ENCODE measurements at places on chromosomes 5 and 9.

DNA sequence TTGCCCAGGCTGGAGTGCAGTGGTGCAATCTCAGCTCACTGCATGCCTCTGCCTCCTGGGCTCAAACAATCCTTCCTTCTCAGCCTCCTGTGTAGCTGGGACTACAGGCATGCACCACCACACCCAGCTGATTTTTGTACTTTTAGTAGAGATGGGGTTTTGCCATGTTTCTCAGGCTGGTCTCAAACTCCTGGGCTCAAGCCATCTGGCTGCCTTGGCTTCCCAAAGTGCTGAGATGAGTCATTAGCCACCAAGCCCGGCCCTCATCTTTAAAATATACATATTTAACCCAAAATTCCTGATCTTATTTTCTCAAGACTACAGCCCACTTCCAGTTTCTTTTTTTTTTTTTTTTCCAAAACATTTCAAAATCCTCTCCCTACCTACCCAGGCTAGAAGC is 31.7 kb upstream of the MINAR2 start:
- no peak for DNase-seq

GRCh38 chr5:177601577-177602457 is 1.9 kb downstream of the B4GALT7 start:
- no peak for DNase-seq

DNA sequence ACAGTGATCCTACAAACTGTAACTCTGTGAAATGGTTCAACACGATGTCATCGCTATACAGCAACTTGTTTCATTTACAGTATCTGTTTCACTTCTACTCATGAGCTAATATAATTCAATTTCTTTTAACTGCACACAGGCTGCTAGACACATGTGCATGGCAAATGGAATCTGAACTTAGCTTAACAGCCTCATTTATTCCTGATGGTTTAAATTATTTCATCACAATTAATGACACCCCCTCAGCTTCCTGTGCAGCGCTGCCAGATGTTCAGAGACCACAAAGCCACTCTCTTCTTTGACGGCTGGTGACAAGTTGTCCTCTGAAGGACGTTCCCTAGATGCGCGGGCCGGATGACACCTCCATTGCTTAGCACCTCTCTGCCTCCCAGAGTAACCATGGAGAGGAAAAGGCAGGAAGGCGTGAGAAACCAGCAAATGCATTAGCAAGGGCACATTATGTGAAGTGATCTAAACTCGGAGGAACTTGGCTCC is 191.1 kb downstream of the BNC2 start:
- no peak for DNase-seq

DNA sequence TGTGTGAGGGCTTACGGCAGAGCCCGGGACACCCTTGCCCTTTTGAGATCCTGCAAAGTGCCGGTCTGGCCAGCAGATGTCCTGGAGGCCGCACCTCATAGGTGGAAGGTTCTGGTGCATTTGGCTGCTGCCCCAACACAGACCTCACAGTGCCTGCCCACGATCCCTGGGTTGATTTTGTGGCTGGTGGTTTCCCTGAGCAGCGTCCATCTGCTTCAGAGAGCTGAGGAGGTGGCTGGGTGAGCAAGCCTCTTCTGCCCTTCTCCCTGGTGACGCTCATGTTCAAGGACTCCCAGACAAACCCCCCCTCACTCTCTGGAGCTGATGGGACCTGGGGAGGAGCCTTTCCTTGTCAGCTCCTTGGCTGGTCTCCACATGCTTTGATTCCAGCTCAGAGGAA is 18.9 kb downstream of the BNIP1 start:
- DNase-seq, result no peak

- DNase-seq, result no peak
Measured at GRCh38 chr5:9869616-9870288, 239.6 kb upstream of the TAS2R1 start.

DNA sequence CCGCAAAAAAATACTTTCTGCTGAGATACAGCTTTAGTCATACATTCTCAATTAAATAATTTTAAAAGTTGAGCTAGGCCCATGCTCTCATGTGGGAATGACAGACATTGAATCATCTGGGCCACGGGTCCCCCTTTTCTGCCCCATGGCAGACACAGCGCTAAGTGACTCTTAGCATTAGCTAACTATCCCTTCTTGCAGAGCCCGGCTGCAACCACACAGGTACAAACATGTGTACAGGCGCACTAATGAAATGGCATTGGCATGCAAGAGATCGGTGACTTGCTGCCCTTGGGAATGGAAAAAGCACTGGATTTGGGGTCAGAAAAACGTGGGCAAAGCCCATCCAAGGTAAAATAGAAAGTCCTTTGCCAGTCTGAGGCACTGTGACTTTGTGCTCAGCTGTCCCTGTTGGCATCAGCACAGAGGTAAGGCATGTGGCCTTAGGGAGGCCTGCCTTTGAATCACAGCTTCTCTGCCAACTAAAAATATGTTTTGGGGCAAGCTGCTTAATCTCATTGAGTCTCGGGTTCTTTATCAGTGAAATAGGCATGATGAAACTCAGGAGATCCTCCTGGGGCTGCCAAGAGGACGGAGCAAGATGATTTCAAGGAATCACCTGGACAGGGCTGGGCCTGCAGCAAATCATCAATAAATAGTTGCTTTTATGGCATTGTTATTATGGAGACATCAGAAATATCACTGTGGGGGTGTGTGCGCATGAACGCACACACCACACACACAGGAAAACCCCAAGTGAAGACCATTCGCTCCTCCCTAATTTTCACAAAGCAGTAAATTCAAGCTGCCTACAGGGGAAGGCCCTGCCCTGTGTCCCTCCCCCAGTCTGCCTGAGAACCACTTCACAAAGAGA is 54.2 kb downstream of the WHRN start:
- DNase-seq, result no peak

DNA sequence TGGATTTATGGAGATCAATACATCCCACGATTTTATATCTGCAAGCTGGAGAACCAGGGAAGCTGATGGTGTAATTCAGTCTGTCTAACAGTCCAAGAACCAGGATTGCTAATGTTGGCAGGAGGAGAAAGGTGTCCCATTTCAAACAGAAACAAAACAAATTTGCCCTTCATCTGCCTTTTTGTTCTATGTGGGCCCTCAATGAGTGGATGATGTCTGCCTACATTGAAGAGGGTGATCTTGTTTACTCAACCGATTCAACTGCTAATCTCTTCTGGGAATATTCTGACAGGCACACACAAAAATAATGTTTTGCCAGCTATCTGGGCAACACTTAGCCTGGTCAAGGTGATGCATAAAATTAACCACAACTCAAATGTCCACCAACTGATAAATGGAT is 65.1 kb upstream of the IL33 start:
- no peak for DNase-seq

DNA sequence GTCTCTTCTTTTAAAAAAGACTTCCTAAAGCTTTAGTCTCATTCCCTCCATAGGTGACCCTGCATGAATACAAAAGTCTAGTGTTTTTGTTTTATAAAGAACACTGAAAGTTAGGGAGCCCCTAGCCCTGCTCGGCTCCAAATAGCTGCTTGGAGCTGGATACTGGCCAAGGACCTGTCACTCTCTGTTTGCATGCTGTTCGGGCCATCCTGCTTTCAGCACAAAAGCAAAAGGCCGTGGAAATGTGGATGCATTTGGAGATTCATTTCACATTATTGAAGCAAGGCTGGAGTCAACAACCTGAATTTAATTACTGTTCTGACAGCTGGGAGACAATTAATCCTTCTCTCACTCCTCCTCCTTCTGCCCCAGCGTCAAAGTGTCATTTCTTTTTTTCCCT is 151.7 kb upstream of the NMUR2 start:
- no peak for DNase-seq

GRCh38 chr5:107067395-107067794 is 603.3 kb downstream of the EFNA5 start:
- DNase-seq, result no peak

- no peak for DNase-seq
Measured at GRCh38 chr9:20636888-20637440, 14.7 kb upstream of the MLLT3 start.

DNA sequence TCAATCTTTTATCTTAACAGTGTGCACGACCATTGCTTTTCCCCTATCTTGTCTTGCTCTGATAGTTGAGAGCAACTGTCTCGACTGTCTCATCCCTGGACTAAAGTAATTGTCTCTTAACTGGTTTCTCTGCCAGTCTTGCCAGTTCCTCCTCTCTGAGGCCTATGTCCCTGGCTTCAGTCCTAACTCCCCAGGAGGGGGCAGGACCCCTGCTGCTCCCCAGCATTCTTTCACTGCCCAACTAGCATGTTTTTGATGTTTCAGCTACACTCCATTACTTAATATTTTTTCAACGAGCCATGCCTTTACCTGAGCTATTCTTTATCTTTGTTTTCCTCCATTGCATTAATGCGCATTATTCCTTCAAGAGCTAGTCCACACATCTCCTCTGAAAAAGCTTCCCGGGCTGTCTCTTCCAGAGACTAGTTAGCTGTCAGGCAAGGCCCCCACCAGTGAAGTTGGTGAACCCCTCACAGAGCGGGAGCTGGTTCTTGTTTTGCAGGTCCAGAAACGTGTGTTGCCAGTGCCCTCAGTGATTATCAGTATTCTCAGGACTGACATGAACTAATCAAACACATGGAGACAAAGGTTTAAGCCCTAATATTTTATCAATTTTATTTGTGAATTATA is 291.7 kb upstream of the KCNN2 start:
- no peak for DNase-seq

GRCh38 chr5:120550358-120550757 is 86.3 kb downstream of the PRR16 start:
- DNase-seq, result no peak

GRCh38 chr5:111511174-111511830 is 1.0 kb downstream of the STARD4 start:
- no peak for DNase-seq

GRCh38 chr9:91066042-91066415 is 264.4 kb downstream of the SYK start:
- no peak for DNase-seq

DNA sequence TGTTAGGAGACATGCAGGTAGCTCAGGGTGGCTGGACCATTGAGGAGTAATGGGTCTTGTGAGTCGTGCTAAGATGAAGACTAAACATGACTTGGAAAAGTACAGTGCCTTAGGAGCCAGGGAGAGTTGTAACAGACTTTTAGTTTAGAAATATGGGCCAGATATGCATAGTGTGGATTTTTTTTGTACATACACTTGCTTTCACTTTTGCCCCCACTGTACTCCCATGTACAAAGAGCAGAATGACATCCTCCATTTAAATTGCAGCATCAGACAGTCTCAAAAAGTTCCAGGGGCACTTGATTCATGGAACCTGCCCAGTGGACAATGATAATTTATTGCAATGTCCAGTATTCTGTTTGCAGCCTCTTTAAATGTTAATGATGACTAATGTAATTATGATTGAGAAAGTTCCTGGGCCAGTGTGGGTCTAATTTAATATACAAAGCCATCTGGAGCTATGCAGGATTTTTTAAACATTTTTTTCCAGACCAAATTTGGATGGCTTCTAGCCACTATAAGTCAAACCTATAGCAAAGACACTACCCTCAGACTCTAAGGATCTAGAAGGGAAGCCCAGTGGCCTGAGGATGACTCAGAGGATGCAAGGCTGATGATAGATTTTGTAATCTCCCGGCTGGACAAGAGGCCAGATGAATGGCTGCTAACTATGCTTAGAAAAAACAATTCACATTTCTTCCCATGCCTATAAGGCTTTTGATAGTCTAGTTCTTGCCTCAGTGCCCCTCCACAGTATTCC is 80.1 kb downstream of the TRPC7 start:
- no peak for DNase-seq

GRCh38 chr9:129623331-129623730 is 2.4 kb upstream of the C9orf50 start:
- DNase-seq, result no peak

DNA sequence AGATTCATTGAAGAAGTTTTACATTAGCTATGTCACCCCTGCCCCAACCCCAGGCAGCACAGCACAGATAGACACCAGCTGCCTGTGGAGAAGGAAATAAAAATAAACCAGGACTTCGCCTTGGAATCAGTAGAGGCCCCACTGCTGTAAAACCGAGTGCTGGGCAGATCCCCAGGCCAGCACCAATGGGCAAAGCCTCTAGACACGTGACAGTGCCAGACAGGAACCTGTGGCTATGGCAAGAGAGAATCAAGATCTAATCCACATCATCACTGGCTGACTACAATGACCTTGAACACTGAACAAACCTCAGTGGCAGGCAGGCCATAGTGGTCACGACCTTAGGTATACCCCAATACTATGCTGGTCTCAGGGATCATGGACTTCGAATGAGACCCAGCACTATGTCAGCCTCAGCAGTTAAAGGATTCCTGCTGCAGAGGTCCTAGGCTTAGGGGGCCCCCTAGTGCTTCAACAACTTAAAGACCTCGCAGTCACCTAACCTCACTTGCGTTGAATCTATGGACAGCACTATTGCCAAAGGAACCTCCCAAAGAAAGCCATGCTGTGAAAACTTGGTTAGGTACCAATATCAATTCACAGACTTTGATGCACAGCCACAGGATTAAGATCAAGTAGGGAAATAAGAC is 2118.6 kb upstream of the C9orf72 start:
- no peak for DNase-seq

GRCh38 chr5:74031536-74031935 is 405.5 kb downstream of the ARHGEF28 start:
- no peak for DNase-seq

GRCh38 chr5:108681079-108681921 is 66.4 kb upstream of the FER start:
- no peak for DNase-seq
